ENCODE measurements at places on chromosomes 5 and 9. TPM values are rescaled to one million over a fixed set of nuclear protein-coding genes. Genes with fewer than 3 reads are reported as not detected.

- no peak for DNase-seq
Observed at GRCh38 chr5:103205991-103206700, 52.4 kb upstream of the MACIR start.

- no peak for DNase-seq
Observed at GRCh38 chr9:112969730-112970129, 42.3 kb downstream of the ZNF883 start.

DNA sequence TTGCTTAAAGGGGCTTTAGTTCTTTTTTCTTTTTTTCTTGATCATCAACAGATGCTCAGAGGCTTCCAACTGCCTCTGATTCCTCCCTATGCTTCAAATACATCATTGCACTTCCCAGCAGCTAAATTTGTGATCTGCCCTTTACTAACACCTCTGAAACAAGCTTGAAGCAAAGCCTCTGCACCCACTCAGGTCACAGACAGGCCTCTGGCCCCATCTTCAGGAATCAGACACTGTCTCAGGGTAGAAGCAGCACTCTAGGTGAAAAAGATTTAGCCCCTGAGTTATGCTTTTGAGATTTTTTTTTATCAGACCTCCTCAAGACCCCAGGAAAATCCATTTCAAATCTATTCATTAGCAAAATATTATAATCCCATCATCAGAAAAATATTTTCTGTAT lies 91.5 kb downstream of the MAMDC2 start:
- DNase-seq, result no peak

- DNase-seq, result no peak
Observed at GRCh38 chr9:98429613-98430012, 174.2 kb upstream of the TBC1D2 start.

The PLPP7 gene
- total RNA-seq, result 0.82 TPM

GRCh38 chr9:127316586-127317323 lies 52.2 kb downstream of the GARNL3 start:
- DNase-seq, result no peak

The SOWAHA gene
- not detected for total RNA-seq

- no peak for DNase-seq
Observed at GRCh38 chr9:117796681-117797080, 92.5 kb downstream of the TLR4 start.

DNA sequence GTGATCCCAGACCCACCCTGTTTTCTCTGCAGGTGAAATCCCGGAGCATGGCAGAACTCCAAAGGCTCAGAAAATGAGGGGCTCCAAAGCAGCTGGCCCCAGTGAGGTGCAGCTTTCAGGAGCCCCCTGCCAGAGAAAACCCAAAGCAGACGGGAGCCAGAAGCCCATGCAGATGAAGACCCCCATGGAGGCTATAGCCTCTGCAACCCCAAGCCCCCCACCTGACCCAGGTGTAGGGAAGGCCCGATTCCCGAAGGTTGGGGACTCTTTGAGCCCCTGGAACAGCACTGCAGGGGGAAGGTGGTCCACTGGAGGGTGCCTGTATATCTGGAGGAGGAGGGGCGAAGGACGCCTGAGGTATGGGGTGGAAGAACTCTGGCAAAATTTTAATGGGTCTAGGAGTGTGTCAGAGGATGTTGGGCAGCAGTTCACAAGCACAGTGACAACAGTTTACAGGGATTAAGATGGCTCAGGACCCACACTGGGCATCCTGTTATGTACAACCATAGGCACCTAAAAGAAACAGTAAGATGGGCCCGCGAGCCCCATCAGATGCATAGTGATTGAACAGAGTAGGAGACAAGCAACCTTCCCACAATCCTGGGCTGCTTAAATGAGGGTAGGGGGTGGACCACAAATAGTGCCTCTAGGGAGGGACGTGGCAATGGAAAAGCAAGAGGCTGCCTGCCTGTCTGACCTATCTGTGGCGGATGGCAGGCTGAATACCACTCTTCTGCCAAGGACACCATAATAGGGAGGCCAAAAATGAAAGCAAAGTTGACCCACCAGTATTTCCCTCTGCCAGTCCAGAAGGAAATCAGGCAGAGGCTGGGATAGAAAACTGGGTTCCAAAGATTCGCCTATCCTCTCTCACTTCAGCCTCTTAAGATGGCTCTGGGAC lies 16.4 kb upstream of the ANXA6 start:
- no peak for DNase-seq

The LCP2 gene
- total RNA-seq, result 311 TPM

DNA sequence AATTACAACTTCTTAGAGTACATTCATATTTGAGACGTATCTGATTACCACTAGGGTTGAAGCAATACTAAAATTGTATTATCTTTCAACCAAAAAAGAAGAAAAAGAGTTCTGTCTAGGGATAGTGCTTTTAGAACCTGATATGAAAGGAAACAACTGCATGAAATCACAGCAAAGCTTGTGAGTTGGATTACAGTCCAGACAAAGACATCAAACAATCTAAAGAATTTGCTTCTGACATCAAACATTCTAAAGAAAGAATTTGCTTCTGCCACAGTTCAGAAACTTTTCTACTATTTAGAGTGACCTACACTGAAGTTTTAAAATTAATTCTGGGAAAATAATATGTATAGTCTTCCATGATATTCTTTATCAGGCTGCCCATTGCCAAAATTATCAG lies 1141.1 kb upstream of the ACO1 start:
- DNase-seq, result no peak

DNA sequence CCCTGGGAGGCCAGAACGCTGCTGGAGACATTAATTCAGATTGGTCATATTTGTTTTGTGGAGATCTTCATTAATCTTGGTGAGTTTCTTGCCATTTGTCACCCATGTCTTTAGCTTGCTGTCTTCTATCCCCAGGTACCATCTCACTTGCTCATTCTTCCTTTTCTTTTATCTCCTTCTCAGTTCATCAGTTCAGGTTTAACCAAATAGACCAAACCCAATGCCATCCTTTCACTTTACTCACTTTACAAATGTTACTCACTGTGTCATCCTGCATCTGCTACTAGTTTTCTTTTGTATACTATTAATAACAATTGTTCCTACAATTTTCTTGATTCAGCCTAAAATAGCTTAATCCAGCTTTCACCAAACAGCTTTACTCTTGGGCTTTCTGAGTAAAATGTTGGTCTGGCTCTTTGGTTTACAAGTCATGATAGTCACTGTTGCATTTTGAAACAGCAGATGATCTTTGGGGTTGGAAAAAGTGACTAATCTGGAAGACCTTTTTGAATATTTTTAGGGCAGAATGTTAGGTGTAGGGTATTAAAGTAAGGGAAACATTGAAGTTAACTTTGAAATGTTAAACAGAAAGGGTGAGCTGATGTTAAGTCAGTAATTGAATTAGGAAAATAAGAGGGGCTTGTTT lies 246.9 kb downstream of the ZSWIM6 start:
- no peak for DNase-seq

The PCDHB8 gene
- total RNA-seq, result not detected

- no peak for DNase-seq
Observed at GRCh38 chr9:82234160-82234943, 245.8 kb downstream of the SPATA31D1 start.

The FRMD3 gene
- total RNA-seq, result 0.52 TPM

The RELL2 gene
- total RNA-seq, result 22.3 TPM

The DAB2IP gene
- total RNA-seq, result not detected

- no peak for DNase-seq
Observed at GRCh38 chr9:120735415-120736126, 21.3 kb upstream of the MEGF9 start.

- no peak for DNase-seq
Observed at GRCh38 chr9:129640086-129640870, 1.7 kb downstream of the ASB6 start.

GRCh38 chr9:69188975-69189374 lies 14.9 kb downstream of the TJP2 start:
- no peak for DNase-seq

The TMEFF1 gene
- total RNA-seq, result 0.31 TPM

GRCh38 chr5:95022967-95023695 lies 261.8 kb downstream of the MCTP1 start:
- no peak for DNase-seq

The GMCL2 gene
- not detected for total RNA-seq

GRCh38 chr5:16881251-16881650 lies 54.8 kb downstream of the MYO10 start:
- DNase-seq, result no peak

The PCDHB13 gene
- total RNA-seq, result not detected

The TRIO gene
- total RNA-seq, result 6.8 TPM

DNA sequence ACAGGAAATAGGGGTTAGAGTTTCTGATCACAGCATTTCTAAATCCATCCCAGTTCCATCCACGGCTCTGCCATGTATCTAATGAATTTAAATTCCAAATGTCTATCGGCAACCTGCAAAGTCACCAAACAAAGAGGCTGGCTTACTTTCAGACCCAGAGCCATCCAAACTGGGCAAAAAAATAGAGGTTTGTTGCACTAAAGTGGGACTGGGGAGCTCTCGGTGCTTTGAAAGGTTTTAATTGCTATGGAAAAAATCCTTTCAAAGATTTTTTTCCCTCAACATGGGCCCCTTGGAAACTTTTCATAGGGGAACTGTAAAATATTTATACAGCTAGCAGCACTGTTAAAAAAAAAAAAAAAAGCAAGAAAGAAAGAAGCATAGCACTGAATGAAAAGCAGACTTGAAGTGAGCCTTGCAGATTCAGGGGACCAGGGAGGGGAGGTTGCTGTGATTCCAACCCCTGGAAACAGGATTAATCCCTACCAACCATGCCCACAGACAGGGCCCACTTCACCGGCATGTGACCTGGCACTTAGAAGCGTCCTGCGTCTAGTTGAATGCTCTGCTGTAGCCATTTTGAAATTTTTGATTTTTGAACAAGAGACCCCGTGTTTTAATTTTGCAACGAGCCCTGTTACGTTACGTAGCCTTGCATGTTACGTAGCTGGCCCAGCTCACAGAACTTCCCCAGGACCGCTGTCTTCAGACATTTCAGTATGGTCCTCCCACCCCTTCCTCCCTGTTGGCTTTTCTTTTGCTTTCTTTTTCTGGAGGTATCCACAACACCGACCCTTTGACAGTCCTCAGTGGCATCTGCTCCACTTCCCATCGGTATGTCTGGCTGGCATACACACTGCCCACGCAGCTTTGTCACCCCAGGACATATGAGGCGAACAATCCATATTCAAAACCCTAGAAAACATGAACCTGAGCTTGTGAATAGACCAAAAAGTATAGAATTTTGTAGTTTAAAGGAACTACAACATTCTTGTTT lies 105.3 kb upstream of the NFIB start:
- no peak for DNase-seq

- no peak for DNase-seq
Observed at GRCh38 chr9:83029531-83030137, 33.3 kb downstream of the RASEF start.

The TPRN gene
- total RNA-seq, result 10.1 TPM

- DNase-seq, result no peak
Observed at GRCh38 chr5:68002836-68003235, 212.7 kb upstream of the PIK3R1 start.

The NRG2 gene
- 0.26 TPM for total RNA-seq

- no peak for DNase-seq
Observed at GRCh38 chr9:4973902-4974301, 11.2 kb upstream of the JAK2 start.

The TLR4 gene
- total RNA-seq, result 0.52 TPM

The KIF27 gene
- 7.4 TPM for total RNA-seq

DNA sequence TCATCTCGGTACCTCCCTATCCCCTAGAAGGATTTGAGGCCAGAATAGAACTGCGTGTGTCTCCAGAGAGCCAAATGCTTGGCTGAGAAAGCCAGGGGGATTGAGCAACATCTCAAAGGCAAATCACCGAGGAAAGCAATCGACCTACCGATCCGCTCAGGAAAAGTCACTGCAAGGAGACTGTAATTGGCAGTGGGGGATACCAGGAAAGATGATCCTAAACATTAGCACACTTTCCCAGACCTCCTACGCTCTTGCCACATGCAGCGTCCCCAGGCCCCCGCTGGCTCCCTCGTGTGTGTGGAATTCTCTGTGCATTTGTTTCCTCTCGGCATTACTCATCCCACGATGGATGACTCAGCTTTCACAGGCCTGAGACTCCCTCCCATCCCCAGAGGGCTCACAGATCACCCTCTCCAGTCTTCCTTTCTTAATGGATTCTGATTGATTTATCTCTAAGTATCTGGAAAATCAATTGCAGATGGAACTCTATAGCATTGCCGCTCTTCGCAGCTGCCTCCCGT lies 82.2 kb upstream of the ICE1 start:
- DNase-seq, result no peak

- DNase-seq, result no peak
Observed at GRCh38 chr5:159928122-159928909, 12.0 kb downstream of the ADRA1B start.

The NME5 gene
- total RNA-seq, result not detected

DNA sequence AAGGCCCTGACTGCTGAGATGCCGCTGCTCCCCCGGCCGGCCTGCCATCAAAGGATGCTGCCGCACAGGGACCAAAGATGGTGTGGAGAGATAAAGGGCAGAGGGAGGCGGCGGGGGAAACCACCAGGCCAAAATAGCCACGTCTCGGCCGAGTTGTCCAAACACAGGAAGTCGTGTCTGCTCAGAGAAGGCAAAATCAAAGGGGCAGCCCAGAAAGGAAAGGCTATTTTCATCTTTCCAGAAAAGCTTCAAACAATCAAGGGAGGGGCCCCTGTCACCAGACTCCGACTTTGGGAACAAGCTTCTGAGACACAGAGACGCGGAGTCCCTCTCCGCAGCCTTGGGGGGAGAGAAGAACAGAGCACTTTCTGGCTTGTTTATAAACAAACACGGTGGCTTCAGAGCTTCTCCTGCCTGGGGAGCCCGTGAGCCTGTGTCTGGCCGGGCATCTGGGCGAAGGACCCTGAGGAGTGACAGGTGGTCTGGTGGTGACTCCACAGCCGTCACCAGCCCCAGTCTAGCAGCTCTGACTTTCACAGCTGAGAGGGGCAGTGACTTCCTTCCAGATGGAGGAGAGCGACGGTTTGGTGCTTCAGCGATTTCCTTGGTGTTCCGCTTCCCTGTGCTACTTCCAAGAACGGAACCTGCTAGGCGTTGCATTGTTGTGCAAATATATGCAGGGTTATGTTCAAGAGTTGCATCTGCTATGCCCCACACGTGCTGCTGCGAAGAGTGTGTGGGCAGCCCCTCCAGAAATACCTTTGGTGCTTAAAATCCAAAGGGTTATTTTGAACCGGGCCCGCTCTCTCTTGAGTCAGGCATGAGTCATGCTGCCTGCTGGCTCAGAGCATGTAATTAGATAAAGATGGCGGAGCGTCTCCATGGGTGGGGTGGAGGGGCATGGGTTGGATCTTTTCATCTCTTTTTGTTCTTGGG lies 24.0 kb downstream of the ADAMTSL2 start:
- no peak for DNase-seq

DNA sequence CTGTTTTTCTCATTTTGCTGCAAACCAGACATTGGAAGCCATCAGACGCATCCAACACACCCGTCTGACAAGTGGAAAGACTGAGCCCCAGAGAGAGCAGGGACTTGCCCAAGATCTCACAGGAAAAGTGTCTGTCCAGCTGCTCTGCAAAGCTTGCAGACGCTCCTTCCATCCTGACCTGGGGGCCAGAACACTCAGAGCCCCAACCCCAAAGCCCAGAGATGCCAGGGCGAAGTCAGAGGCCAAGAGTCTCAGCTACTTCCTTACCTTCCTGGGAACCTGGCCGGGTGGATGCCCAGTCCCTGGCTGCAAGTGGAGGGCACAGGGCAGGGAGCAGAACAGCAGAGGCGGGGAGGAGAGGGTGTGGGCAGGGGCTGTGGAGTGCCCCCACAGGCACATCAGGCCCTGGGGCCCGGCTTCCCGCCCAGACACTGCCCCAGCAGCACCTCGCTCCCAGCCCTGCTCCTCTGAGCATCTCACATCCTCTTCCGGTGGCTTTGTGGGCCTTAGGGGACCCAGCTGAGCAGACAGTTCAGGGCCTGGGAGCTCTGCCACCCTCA lies 9.7 kb upstream of the RALGDS start:
- DNase-seq, result peak; percentile 82

Data from naive thymus-derived CD8-positive, alpha-beta T cell (primary cell).